CD4-positive, alpha-beta T cell treated with Interleukin-15 for 1 hour (primary cell): ENCODE measurements at places on chromosomes 4 and X.

DNA sequence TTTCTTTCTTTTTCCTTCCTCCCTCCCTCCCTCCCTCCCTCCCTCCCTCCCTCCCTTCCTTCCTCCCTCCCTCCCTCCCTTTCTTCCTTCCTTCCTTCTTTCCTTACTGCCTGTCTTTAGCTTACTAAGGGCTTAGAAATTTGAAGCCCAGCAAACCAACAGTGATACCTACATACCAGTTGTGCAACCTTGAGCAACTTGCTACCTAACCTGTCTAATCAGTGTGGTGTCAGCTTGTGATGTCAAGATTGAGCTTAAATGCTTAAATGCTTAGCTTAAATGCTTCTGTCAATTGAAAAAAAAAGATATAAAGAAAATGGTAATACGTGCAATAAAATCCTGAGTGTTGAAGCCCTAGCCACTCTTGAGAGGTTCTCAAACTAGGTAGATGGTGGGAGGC lies 728.6 kb downstream of the TRIML1 start:
- DNase-seq: no peak

DNA sequence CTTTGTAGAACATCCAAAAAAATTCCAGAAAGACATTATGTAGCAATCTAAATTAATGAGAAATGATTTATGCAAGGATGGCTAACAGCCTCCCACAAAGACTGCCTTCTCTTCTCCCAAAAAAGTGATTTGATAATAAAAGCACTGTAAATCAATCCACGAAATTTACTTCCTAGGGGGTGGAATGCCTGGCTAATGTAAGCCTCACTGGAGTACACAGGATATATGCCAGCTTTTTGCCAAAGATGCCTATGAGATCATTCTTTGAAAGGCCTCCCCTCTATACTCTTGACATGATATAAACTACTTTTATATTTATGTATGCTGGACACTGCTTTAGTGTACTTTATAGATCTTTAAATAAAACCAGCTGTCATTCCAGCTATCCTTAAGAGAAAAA lies 211.1 kb downstream of the ADAMTS3 start:
- DNase-seq: no peak

- DNase-seq: no peak
Observed at GRCh38 chrX:110001740-110002299, 1.1 kb upstream of the TMEM164 start.

DNA sequence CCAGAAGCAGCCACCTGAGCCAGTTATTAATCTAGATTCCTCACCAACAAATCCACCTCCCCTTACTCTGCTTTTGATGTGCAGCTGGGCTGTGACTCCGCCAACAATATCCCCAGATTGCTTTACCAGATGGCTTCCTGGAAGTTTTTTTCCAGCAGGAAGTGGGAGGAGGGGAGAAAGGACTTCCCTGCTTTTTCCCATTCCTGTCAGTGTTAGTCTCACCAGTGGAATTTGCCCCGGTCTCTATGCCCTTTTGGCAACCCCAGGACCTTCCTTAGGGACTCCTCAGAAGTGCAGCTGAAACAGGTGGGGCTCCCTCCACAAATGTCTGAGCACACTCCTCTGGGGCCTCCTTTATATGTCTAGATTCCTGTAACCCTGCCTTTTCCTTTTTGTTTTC lies 465.2 kb upstream of the IGFBP7 start:
- DNase-seq: no peak

DNA sequence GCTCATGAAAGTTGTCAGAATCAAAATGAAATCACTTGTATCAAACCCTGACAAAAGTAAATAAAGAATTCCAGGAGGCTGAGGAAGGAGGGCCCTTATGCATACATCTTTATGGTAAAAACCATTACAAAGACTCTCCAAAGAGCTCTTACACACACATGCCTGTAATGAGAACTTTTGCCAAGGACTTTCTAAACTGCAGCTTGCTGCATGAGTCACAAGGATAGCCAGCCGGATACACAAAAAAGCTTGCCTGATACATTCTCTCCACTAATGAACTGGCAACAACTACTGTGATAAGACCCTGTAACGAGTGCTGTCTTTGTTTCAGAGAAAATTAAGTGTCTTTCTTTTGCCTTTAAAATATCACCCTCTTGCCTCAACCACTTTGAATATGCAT lies 618.1 kb downstream of the PPP4R3C start:
- no peak for DNase-seq

DNA sequence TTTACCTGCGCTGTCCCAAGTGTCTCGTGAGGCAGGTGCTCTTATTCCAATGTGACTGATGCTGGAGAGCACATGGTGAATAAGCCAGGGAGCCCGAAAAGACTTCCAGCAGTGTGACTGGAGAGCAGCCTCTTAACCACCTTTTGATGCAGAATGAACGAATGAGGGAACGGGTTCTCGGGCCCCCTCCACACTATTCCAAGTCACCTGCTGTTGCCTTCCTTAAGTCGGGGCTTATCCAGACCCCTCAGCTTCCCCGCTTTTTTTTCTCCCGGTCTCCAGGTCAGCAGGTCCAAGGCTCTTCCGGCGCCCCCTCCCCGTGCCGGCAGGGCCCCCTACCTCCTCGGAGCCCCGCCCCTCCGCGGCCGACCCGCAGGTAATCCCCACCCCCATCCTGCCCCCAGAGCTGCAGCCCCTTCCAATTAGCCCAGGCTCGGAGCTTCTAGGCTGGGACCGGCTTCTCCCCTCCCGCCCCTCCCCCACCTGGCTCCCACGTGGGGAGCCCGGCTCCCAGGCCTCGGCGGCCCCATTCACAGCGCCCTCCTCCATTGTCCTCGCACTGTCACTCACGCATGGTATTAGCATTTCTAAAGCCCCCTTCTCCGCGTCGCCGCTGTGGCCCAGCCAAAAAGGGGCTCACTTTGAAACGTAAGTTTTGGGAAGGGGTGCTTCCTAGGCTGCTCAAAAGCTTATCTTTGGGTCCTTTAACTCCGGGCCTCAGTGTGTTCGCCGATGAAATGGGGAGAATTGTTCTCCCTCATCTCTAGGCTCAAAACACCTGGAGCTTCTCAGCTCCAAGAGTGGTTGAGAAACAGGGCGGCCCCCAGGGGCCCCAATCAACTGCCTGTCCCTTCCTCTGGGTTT lies 56.2 kb upstream of the PJA1 start:
- no peak for DNase-seq

- no peak for DNase-seq
Observed at GRCh38 chrX:77668391-77669237, 117.4 kb downstream of the ATRX start.

DNA sequence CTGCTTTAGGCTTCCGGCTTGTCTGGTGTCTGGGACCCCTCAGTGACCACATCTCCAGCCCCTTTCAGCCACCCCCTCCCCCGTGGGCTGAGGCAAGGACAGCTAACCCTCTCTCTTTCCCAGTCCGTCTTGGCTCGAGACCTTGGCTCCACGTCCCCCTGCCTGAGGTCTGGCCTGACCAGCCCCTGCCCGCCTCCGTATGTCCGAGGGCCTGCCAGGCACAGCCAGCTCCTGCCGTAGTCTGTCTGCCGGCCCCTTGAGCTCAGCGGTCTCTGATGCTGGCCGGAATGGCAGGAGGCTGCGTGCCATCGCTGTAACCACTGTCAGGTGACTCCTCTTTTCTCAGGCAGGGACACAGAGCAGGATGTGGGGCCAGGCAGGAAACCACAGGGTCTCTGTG lies 73.3 kb upstream of the LRPAP1 start:
- DNase-seq: no peak

GRCh38 chr4:6647582-6648230 lies 7.2 kb downstream of the MRFAP1 start:
- no peak for DNase-seq

DNA sequence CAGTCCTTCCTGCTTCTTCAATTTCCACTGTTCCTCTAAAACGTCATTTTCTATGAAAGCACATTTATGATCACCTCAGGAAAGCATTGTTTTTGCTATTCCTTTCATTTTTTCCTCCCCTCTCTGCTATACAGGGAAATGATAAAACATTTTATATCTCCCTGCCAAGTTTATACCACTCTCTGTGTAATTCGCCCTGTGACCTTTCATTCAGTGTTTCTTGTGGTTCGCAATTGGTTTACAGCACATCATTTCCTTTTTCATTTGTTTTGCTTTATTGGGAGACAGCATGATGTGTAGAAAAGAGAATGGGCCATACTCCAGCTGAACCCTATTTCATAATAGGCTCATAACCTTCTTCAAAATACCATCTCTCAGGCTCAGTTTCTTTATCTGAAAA lies 99.9 kb upstream of the RAPGEF2 start:
- DNase-seq: no peak

GRCh38 chr4:11593576-11594116 lies 165.0 kb upstream of the HS3ST1 start:
- no peak for DNase-seq

GRCh38 chrX:17465201-17465600 lies 90.2 kb downstream of the NHS start:
- DNase-seq: no peak

GRCh38 chrX:13427441-13428052 lies 107.7 kb upstream of the ATXN3L start:
- no peak for DNase-seq

- no peak for DNase-seq
Observed at GRCh38 chr4:14152834-14153519, 525.5 kb upstream of the BOD1L1 start.

- no peak for DNase-seq
Observed at GRCh38 chr4:73341454-73341853, 62.6 kb upstream of the ALB start.

DNA sequence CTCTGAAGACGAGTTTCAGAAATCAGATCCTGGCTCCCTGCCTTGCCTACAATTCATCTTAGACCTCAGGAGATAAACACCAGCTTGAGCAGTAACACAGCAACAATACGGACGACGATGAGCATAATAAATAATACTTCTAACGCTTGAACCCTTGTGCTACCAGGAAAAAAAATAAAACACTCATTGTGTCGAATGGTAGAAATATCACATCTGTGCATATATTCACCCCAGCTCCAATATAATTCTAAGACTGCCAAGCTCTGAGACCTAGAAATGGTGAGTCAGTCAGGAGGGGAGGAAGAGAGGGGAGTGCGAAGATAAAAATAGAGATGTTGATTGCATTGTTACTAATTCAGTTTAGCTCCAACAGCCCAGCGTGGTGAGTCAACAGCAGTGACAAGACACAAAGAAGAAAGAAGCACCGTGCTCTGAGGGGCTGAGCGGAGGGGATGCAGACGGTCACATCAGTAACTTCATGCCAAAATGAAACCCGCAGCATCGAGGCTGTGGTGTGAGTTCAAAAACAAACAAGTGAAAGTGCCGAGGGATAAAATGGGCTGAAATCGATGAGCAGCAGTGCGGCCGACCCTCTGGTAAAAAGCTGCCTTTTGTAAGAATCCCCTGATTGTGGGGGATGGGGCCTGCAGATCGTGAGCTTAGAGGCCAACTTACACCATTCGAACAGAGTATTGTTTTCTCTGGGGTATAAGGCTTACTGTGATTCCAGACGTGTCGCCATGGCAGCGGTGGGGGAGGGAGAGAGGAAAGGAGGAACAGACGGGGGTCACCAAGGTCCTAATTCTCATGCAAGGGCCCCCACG lies 150.4 kb downstream of the MGST2 start:
- DNase-seq: peak; percentile 51

GRCh38 chr4:74675673-74676279 lies 118.5 kb downstream of the BTC start:
- DNase-seq: no peak

GRCh38 chr4:10808591-10808990 lies 124.0 kb upstream of the CLNK start:
- no peak for DNase-seq

DNA sequence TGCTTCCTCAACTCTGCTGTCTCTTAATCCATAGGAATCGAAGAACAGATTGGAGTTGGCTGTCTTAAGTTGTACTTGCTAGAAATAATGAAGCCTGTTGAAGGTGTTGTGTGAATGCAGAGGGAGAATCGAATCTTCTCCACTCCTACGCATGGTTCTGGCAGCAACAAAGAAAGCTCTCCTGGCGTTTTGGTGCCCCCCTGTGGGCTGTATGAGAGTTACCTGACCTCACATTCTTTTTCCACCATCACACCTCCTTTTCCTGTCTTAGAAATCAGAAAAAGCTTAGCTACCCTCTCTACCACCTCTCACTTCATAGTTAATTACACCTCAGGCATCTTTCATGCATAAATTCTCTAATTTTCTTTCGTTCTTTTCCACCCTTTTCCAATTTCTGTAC lies 16.3 kb downstream of the KLF8 start:
- peak; percentile 49 for DNase-seq

GRCh38 chrX:100070334-100070849 lies 339.7 kb downstream of the PCDH19 start:
- no peak for DNase-seq

DNA sequence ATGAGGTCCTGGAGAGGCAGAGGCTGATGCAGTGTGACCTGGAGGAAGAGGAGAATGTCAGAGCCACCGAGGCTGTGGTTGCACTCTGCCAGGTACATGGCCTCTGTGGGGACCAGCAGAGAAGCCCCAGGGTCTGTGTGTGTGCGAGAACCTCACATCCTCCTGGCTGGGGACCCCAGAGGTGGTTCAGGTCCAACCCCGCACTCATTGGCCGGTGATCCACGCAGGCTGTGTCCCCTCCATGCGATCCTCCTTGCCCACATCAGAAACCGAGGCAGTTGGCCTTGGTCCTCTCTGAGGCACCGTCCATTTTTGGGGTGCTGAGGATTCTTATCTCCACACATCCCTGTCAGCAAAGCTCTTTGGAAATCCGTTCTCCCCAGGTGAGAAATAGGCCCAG lies 45.3 kb downstream of the EVC start:
- no peak for DNase-seq
